Activated T-cell treated with anti-CD3 and anti-CD28 coated beads for 48 hours (primary cell): ENCODE measurements at places on chromosomes 3 and 15.

- no peak for DNase-seq
Measured at GRCh38 chr3:13484851-13485590, 4.9 kb downstream of the HDAC11 start.

DNA sequence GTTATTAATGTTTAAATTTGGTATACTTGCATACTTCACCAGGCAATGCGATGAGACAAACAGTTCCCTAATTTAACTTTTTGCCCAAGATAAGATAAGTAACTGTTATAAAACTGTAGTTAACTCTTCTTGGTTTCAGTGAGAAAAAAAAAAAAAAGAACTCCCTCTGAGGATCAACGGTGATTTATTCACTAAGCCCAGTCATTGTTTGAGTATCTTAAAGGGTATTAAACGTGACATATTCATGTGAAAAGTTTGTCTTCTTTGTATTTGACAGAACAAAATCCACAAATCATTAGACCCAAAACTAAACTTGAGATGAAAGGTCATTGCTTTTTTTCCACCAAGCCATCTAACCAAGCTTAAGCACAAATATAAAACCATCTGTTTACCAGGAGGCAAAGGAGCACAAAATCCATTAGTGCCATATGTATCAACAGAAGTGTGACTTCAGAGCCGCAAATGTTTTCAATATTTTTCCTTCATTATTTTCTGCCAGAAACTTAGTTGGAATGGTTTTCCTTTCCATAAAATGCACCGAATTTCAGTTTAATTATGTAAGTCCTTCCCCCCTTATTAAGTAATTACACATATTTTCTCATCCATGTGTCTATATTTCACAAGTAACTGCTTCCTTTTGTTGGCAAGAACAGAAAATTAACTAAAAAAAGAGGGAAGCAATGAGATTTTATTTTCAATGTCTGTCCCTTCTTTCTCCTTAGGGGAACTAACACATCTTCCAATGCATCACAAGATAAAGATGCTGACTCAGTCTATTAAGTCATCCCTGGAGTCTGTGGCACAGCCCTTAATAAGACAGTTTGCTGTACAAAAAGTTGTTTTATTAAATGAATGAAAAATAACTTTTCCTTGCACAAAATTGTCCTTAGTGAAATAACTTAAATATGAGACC, 92.2 kb upstream of the RAP2B start:
- no peak for DNase-seq

- no peak for DNase-seq
Measured at GRCh38 chr15:85897207-85897894, 102.6 kb upstream of the KLHL25 start.

DNA sequence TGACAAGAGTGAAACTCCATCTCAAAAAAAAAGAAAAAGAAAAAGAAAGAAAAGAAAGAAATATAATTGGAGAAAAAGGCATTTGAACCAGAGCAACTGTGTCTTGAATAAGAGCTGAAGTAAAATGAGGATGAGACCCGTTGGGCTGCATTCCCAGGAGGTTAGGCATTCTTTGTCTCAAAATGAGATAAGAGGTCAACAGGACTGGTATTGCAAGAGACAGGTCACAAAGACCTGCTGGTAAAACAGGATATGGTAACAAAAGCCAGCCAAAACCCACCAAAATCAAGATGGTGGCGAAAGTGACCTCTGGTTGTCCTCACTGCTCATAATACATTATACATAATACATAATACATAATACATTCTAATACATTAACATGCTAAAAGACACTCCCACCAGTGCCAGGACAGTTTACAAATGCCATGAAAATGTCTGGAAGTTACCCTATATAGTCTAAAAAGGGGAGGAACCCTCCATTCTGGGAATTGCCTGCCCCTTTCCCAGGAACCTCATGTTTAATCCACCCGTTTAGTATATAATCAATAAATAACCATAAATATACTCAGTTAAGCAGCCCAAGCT, 8.6 kb upstream of the TIPIN start:
- DNase-seq, result no peak

- DNase-seq, result no peak
Measured at GRCh38 chr3:107458871-107459270, 63.9 kb upstream of the BBX start.

DNA sequence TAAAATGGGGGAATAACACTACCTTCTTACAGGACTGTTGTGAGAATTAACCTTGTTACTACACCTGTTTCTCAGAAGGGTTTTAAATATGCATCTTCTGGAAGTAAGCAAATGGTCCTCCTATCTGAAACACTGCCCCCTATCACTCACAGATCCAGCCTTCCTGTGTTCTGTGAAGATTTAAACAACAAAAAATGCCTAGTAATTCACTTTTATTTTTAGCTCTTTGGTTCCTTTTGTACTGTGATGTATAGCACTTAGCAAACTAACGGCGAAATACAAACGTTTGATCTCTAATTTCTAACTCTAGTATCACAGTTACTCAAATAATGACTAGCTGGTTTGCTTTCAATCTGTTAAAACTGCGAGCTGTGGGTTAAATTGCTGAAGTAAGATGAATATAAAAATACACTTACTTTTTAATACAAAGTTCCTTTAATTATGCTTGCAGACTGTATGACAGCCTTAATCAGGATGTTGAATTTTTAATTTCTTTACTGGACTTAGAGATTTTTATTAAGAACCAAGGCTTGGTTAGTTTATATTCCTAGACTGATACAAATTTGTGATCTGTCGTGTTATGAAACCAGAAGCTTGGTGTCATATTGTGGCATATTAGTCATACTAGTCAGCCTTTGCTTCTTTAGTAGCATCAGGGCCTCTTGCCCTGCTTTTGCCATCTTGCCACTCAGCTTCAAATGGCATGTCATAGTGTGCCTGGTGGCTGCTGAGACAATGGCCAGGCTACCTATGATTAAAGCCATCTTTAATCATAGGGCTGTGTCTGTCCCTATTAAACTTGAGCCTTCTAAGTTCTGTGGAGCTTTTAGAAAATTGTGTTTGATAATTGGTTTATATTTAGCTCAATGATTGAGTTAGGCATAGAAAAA, 9.2 kb downstream of the EIF3J start:
- DNase-seq, result peak; percentile 33

DNA sequence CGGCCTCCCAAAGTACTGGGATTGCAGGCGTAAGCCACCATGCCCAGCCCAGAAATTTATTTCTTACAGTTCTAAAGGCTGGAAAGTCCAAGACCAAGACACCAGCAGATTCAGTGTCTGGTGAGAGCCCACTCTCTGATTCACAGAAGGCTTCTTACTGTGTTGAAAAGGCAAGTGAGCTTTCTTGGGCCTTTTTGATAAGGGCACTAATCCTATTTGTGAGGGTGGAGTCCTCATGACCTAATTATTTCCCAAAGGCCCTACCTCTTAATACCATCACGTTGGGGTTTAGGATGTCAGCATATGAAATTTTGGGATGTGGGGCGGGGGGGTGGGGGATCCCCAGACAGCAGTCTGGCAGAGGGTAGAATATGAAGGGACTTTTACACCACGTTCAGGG, 47.5 kb upstream of the MEX3B start:
- no peak for DNase-seq

DNA sequence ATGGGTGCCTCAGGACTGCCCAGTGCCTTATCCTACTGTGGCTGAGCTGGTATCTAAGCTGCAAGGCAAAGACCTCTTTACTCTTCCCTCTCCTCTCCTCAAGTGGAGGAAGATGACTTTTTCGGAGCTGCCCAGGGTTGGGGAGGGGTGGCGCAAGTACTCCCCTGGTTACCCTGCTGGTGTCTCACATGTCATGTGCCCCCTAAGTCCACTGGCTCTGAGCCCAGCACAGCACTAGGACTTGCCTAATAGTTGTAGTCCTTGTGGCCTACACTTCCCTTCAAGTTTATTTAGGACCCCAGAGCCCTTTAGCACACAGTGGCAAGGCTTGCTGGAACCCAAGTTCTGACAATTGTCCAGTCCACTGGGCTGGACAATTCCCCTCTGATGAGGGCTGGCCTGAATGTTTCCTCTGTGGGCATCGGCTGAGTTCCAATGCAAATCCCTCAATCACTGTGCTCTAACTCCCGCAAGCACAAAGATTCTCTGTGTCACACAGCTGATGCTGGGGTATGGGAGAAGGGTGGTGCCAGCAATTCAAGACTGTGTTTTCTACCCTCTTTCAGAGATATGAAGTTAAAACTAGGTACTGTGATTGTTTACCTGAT, 60.4 kb downstream of the UQCC5 start:
- no peak for DNase-seq

DNA sequence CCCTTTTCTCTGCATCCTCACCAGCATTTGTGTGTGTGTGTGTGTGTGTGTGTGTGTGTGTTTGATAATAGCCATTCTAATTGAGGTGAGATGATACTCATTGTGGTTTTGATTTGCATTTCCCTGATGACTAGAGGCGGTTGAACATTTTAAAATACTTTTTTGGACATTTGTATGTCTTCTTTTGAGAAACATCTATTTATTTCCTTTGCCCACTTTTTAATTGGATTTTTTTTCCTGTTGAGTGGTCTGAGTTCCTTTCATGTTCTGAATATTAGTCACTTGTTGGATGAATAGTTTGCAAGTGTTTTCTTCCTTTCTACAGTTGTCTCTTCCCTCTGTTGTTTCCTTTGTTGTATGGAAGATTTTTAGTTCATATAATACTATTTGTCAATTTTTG, 54.3 kb upstream of the THSD4 start:
- DNase-seq, result no peak

- DNase-seq, result no peak
Measured at GRCh38 chr3:5264896-5265770, 77.6 kb downstream of the EDEM1 start.
